ENCODE measurements at places on chromosomes 6 and 20.

- DNase-seq = peak; percentile 57
These were observed 9.2 kb downstream of the CPNE5 start for GRCh38 chr6:36829919-36830544.

- DNase-seq = no peak
These were observed 294.1 kb downstream of the NRN1 start for GRCh38 chr6:5712349-5713215.

- peak; percentile 63 for DNase-seq
These were observed 4.8 kb downstream of the HRH3 start for GRCh38 chr20:62215020-62215990.

GRCh38 chr20:4169360-4170190 is 154.2 kb upstream of the RNF24 start:
- no peak for DNase-seq

DNA sequence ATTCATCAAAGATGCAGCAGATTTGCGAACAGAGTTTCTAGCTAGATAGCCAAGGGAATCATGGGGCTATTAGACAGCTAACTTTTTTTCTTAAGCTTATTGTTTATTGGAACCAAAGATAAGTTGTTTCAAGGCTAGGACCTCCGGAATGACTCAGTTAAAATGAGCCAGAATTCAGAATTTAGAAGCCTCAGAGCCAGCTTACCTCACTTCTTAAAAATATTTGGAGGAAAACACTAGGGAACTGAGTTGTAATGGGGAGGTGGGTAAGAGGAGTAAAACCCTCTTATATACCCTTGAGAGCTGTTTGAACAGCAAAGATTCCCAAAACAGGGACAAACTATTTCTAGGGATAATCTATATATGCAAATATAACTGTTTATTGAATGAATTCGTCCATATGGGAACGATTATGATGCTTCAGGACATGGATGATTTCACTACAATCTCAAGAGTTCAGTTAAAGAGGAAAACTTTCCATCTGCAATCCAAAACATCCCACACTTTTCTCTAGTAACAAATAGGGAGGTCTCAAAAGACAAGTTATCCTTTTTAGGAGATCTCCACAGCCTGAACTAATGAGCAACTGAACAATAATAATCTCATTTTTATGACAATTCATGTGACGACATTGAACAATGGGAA is 12.6 kb upstream of the CARMIL1 start:
- no peak for DNase-seq

- no peak for DNase-seq
These were observed 337.9 kb downstream of the TAF4 start for GRCh38 chr20:61727761-61728160.

- no peak for DNase-seq
These were observed 1.6 kb upstream of the PRL start for GRCh38 chr6:22298475-22298890.

- no peak for DNase-seq
These were observed 42.8 kb upstream of the UBR2 start for GRCh38 chr6:42520786-42521607.

DNA sequence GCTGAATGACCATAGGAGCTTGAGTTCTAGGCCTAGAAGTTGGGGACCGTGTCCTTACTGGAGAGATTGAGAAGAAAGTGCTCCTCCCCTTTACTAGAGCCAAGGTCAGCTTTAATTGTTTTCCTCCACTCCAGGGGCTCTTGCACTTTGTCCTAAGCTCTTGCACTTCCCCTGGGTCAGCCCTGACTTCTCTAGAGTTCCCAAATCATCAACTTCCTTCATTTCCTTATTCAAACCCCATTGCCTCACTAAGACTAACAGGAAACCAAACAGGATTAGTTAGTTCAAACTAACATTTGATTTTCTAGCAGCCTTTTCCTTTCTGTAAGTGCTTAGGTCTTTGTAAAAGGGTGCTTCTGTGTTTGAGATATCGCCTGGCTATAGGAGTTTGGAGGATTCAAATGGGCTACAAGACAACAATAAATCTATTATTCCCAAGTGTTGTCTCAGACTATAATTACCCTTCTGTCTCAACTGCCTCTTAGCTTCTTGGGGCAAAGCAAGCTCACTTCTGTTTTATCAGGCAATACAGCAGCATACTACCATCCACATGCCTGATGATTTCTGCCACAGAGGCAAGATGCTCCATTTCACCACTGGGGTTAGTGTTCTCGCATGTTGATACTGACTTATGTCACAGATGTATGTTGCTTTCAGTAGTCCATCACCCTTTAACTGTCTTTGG is 12.8 kb upstream of the DTNBP1 start:
- DNase-seq = no peak

- no peak for DNase-seq
These were observed 192.2 kb downstream of the GMPR start for GRCh38 chr6:16430391-16431089.

- no peak for DNase-seq
These were observed 182.3 kb upstream of the RAB32 start for GRCh38 chr6:146361128-146361924.

DNA sequence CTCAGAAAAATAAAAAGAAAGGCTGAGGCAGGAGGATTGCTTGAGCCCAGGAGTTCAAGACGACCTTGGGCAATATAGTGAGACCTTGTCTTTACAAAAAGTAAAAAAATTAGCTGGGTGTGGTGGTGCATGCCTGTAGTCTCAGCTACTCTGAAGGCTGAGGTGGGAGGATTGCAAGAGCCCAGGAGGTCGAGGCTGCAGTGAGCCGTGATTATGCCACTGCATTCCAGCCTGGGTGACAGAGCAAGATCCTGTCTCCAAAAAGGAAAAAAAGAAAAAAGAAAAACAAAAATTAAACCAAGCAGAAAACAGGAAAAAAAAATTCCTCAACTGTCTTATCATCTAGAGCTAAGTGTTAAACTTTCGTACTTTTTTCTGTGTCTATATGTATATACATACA is 12.4 kb upstream of the SRSF3 start:
- no peak for DNase-seq

DNA sequence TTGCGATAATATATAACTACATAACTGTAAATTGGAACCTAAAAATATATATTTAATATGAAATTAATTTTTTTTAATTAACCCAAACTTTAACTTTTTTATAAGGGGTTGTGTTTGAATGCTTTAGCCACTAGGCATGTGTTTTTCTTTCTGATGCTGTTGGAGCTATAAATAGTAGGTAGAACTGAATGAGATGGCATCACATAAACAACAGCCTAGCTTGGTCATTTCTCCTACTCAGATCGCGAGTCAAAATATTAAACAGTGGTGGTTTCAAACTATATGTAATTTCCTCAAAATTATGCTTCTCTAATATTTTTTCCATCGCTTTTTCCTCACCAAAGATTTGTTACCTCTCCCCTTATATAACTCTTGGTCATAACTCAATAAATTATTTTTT is 243.2 kb downstream of the ARID1B start:
- DNase-seq = peak; percentile 44

Measured in DMS53 (cell line).